Activated naive CD4-positive, alpha-beta T cell treated with anti-CD3 and anti-CD28 coated beads, Interleukin-2, amount 50 U/mL, for 72 hours (primary cell): ENCODE measurements at places on chromosomes 4 and X. TPM values are rescaled to one million over a fixed set of nuclear protein-coding genes. Genes with fewer than 3 reads are reported as not detected.

GRCh38 chr4:160864253-160864652 is 1299.5 kb downstream of the FSTL5 start:
- DNase-seq: no peak

GRCh38 chrX:102154218-102154860 is 1.4 kb downstream of the BEX5 start:
- peak; percentile 5 for DNase-seq

GRCh38 chrX:121254336-121254735 is 206.9 kb downstream of the GLUD2 start:
- no peak for DNase-seq

- no peak for DNase-seq
Observed at GRCh38 chr4:81746773-81747172, 275.1 kb upstream of the RASGEF1B start.

GRCh38 chrX:3345281-3346191 is 916 bp downstream of the MXRA5 start:
- DNase-seq: no peak

- DNase-seq: no peak
Observed at GRCh38 chrX:8183346-8183745, 12.3 kb upstream of the VCX2 start.

DNA sequence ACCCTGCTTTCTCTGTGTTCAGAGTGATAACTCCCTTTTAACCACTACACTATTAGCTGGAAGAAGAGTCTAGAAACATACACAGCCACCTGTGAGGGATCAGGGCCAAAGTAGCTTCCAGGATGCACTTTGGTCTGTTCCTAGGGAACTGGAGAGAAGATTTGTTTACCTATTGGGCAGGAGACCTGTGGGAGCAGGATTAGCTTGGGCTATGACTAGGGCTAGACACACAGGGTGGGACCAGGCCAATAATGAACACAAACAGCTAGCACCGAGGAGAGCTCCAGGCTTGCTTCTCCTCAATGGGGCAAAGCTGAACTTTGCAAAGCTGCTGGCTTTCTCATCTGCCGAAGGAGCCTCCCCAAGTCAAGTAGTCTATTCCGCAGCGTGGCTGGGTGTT is 24.4 kb upstream of the MAP7D3 start:
- no peak for DNase-seq

COX18 gene
- 27.8 TPM for total RNA-seq

DNA sequence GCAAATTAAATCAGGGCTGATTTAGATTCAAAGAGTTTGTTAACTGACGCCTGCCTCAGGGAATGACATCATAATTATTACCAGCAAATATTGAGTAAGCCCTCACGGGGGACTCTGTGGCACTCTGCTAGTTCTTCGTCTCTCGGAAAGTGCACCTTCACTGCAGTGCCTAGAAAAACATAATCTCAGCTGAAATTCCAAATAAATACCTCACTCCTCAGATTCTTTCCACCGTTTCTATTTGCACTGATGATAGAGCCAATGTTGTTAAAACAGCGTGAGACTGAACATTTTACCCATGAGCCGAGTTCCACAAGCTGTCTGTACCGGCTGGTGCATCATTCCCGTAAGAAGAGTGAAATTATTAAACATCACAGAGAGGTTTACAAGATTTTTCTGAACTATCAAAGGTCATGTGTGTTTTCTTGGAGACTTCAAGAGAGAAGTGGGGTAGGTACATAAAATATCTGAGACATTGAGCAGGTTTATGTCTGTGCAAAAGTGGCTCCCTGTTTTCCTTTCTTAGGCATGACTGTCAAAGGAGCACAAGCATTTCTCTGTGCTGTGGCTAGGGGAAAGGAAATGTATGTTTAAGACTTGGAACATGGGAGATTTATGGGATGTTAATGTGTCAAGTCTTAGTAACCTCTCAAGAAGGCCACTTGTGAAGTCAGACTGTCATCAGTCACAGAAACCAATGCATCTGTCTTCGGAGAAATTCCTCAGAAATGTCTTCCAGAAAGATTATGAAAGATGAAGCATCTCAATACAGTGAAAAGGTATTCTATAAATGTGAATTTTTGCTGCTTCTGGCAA is 119.6 kb downstream of the CBLL2 start:
- no peak for DNase-seq

- DNase-seq: no peak
Observed at GRCh38 chr4:38138363-38138762, 178.2 kb downstream of the PTTG2 start.

CLOCK gene
- total RNA-seq: 8.4 TPM

DNA sequence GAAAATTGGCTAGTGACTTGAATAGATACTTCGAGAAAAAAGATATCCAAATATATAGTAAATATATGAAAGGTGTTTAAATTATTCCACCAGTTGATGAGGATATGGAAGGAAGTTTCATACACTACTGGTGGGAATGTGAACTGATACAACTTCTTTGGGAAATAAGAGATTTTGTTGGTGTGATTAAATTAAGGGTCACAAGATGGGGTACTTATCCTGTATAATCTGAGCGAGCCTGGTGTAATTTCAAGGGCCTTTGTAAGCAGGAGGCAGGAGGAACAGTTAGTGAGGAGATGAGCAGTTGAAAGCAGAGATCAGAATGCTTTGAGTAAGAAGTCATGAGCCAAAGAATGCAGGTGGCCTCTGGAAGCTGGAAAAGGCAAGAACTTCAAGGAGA is 192.2 kb downstream of the KCTD8 start:
- no peak for DNase-seq

GRCh38 chr4:123443401-123444289 is 47.0 kb downstream of the SPRY1 start:
- peak; percentile 12 for DNase-seq

- DNase-seq: no peak
Observed at GRCh38 chr4:123121241-123121907, 199.0 kb upstream of the NUDT6 start.

- DNase-seq: no peak
Observed at GRCh38 chrX:101693476-101693875, 33.8 kb upstream of the ARMCX2 start.

PALLD gene
- total RNA-seq: 30.1 TPM

DNA sequence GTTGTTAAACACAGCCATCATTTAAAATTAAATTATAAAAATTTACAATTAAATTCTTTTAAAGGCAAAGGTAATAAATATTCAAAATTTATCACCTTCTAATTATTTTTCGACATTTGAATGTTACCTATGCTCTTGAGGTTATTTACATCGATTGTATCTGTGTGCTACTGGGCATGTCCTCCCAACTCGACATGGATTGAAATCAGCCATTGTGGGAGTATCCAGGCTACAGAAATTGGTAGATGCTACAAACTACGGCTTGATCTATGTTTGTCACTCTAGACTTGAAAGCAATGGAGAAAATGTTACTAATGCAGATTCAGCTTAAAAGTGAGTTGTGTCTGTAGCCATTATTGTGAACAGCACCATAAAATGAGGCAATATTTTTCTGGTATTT is 2.5 kb upstream of the VBP1 start:
- no peak for DNase-seq

DNA sequence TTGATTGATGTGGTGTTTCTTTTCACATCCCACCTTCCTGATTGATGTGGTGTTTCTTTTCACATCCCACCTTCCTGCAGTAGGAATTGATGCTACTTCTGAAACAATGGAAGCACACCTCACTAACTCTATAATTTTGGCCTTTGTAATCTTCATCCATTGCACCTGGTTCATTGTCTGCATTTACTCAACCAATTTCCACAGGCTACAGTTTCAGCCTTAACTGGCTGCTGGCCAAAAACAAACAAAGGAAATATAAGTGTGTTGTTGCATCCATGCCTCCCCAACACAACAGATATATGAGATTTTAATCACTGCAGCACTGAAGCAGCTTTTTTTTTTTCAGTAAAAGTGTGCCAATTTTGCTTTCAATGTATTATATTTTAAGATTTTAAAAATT is 867.6 kb upstream of the PCDH7 start:
- no peak for DNase-seq

DGKK gene
- not detected for total RNA-seq

GRCh38 chrX:100979881-100980607 is 10.5 kb downstream of the ARL13A start:
- no peak for DNase-seq

DNA sequence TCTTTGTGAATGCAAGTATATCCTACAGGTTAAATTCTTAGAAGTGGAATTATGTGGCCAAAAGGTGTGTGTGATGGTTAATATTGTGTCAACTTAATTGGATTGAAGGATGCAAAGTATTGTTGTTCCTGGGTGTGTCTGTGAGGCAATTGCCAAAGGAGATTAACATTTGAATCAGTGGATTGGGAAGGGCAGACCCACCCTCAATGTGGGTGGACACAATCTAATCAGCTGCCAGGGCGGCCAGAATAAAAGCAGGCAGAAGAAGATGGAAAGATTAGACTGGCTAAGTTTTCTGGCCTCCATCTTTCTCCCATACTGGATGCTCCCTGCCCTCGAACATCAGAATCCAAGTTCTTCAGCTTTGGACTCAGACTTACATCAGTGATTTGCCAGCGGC is 76.2 kb upstream of the GBA3 start:
- DNase-seq: no peak

FDCSP gene
- total RNA-seq: not detected

GRCh38 chr4:146932116-146932515 is 13.5 kb downstream of the TTC29 start:
- no peak for DNase-seq

GRCh38 chr4:30719454-30720020 is 632 bp upstream of the PCDH7 start:
- DNase-seq: peak; percentile 4

MAGEE2 gene
- not detected for total RNA-seq

GRCh38 chr4:3368841-3369760 is 72.7 kb upstream of the HGFAC start:
- DNase-seq: no peak

TSPAN5 gene
- 26.7 TPM for total RNA-seq

GRCh38 chr4:81796790-81797528 is 325.3 kb upstream of the RASGEF1B start:
- no peak for DNase-seq

GRCh38 chr4:180617196-180617595 is 1626.0 kb upstream of the TENM3 start:
- no peak for DNase-seq

ZNF81 gene
- 8.5 TPM for total RNA-seq

DNA sequence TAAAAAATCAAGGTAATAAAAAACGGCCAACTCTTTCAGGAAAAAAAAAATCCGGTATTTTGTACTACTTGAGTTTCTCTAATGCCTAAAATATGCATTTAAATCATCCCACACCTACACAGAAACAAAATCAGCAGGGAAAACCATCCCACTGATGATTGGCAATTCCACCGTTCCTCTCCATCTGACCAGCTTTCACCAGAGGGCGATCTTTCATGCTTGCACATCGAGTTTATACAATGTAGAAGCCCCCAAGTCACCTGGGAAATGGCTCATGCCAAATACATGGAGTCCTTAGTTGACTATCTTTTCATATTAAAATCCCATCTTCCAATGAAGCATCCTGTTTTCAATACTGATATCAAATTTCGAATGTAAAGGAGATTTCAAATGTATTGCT is 69.2 kb downstream of the PTCHD1 start:
- no peak for DNase-seq

NEUROG2 gene
- not detected for total RNA-seq
